Left ventricle myocardium superior (tissue), 1 donor: ENCODE measurements at places on chromosomes 3 and 15.
A peak's percentile ranks its signal among the peaks of the same experiment; 100 is the strongest.

DNA sequence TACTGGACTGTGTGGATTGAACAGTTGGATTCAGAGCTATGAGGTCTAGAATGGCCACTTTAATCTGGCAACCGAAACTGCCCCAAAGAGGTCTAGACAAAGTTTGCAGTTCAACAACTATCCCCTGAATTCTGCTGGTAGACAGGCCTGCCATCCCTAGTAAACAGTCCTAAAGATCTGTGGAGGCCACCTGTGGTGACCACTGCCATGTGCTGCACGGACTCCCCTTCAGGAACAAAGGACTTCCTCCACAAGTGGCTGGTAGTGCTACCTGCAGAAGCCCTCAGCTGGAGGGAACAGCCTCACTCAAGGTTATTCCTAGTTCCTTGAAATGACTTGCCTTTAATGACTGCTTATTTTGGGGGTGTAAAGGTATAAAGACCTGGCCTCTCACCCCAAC lies 6.1 kb downstream of the TNFAIP8L3 start:
- DNase-seq: no peak

DNA sequence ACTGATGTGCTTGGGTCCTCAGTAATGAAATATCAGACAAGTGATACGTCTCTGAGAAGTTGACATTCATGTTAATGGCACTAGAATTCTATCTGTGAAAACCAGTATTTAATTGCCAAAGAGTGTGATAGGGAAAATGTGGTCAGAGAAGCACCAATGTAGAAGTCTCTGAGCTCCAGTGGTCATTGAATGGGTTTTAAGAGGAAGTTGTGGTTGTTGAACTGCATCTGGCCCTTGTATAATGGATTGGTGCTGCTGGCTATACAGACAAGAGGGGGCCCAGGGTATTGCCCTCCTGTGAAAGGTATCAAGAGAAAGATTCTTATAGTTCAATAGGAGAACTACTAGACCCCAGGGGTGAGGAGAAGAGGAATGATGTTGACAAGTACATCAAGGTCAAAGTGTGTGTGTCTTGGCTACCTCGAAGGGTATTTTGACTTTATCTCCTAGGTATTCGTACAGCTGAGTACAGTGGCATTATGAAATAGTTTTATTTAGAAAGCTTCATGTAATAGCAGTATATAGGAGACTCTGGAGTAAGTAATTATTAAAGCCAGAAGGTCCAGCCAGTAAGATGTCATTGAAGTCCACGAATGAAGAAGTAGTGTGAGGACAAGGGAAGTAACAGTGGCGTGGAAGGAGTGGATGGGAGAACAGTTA lies 47.1 kb downstream of the CHD2 start:
- no peak for DNase-seq

- DNase-seq: no peak
Measured at GRCh38 chr15:52085299-52085698, 27.3 kb downstream of the BCL2L10 start.

GRCh38 chr15:38091078-38091645 lies 156.7 kb downstream of the TMCO5A start:
- DNase-seq: no peak

DNA sequence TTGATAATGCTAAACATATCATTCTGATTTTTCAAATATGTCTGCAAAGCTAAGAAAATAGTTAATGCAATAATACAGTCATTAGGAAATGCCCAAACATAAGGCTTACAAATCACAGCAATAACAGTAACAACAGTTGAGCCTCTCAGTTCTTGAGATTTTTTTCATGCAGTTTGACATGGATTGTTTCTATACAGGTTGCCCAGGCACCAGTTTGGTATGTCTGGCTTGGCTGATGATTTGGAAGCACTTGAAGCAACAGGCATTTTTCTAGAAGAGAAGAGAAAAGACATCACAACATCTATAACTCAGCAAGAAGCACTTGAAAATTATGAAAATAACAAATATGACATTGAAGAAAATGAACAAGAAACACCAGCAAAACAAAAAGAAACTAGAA lies 78.7 kb upstream of the COL6A5 start:
- DNase-seq: no peak

DNA sequence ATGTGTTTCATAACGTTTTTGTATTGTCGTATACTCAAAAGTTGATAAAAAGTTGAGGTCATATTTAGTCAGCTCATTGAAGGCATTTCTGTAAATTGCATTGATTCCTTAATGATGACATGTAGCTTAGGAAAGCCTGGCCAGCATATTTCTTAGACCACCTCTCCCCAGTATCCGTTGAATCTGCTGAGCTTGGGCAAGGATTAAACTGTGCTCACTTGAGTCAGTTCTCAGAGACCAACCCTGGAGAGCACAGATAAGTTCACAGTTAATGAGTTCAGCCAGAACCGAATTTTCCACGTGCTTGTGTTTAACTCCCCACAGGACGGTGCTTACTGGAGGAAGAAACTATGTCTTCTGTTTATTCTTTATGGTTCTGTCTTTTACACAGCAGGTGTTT lies 132.7 kb downstream of the SLC25A26 start:
- no peak for DNase-seq

DNA sequence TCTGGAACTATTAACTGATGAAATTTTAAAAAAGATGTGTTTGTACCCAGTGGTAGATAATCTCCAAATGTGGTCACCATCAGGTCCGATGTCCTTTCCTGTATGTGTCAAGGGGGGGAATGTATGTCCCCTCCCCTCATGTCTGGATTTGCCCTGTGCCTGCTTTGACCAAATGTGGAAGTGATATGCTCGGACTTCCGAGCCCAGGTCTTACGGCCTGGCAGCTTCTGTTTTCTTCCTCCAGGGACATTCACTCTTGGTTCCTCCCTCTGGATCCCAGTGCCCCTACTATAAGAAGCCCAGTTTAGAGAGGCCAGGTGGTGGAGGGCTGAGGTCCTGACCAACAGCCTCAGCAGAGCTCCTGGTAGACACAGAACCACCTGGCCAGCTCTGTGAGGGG lies 75.5 kb downstream of the CCR1 start:
- DNase-seq: no peak

DNA sequence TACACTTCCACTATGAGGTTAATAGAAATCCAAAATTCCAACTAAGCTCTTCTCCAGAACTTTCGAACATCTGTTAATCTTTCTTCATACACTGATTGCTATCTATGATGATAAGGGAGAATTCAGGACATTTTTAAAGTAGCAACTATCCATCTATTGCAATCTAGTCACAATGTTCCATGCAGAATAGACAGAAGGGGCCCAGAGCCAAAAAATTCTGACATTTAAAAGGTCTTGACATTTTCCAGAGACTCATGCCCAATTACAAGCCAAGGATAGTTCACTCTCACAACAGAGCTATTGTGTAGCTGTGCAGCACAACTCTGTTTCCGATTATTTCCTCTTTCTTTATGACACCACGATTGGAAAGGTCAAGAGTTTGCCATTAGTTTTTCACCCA lies 999.7 kb upstream of the ALCAM start:
- no peak for DNase-seq

DNA sequence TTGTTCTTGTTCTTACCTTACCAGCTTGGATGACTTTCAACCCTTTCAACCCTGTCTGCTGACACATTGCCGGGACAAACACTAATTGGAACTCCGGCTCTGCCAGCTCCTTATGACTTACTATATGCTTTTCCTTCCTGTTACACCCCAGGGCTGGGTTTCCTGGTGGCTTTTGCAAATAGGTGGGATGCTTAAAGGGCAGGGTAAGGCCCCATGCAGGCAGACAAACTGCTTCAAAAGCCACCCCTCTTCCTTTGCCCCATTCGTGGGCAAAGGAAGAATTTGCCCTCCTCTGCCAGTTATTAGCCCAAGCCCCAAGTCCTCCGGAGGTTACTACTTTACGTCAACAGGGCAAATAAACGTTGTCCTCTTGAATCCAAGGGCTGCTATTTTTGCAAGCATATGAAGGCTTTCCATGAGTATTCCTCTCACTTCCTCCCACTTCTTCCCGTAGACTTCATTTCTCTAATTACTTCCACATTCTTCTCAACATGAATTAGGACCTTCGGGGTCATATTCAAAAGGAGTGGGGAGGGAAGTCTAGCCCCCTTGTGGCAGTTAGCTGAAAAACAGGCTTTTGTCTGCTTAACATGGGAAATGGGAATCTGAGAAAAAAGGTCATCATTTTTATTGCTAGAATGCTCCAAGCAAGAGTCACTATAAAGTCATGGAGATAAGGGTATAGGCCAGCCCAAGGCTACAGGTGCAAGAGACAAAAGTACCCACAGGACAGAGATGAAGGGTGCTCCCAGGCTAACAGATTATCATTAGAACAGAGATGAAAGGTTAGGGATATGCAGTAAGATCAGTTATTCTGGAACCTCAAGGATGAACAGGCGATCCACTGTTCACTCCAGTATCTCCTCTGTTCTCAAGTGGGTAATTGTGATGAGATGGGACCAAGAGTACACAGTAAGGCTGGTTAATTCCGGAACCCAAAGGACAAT lies 56.3 kb upstream of the FSTL1 start:
- no peak for DNase-seq

DNA sequence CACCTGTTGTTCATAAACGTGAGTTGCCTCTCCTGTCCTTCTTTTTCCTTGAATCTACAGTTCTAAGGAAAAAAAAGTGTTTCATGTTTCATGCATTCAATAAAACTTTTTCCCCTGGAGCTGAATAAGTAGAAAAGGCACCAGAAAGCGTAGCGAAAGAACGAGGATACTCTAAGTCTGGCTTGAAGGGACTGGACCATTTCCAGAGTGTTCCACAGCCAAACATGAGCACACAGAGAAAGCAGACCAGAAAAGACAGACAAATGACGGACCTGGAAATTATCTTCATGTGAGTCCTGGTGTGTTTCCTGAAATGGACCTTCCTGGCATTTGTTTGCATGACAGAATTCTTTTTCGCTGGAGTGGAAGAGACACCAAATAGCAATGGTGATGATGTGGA lies 204.7 kb downstream of the SV2B start:
- DNase-seq: no peak

DNA sequence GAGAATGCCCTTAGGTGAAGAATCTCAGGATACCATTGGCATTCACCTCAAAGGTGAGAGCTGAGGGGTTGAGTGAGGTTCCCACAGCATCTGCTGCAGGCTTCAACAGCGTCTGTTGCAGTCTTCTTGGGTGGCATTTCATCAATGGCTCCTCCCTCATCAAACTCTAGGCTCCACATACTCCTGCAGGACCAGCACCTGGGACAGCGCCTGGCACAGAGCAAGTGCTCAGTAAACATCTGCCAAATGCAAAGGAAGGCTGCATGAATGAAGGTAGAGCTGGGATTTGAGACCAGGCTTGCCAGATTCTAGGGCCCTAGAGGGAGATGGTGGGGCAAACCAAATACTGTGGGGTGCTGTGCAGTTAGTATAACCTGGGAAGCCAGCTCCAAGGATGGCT lies 9.6 kb downstream of the TRH start:
- DNase-seq: no peak

GRCh38 chr15:43524254-43524845 lies 6.9 kb downstream of the MAP1A start:
- no peak for DNase-seq

DNA sequence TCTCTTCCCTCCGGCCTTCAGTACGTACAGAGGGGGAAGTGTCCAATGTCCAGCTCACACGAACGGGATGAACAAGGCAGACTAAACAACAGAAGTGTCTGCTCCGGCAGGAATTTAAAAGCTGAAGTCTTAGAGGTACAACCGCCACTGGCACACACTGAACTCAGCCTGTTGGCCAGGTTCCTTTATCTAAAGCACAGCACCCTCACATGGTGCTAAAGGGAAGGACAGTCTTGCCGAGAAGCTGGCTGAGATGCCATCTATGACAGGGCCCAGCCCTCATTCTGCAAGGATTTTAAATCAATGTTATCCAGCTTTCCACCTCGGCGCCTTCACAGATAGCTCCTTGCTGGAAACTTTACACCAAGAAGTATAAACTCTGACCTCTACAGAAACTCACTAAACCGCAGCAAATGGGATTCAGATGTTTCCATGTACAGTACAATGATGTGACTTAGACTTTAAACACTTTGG lies 2.8 kb downstream of the ADAMTS17 start:
- DNase-seq: peak; percentile 53

GRCh38 chr3:186880406-186880805 lies 37.9 kb downstream of the ADIPOQ start:
- DNase-seq: no peak

GRCh38 chr3:71201939-71202338 lies 381.6 kb downstream of the FOXP1 start:
- DNase-seq: peak; percentile 65

GRCh38 chr15:74381481-74381880 lies 14.0 kb upstream of the CYP11A1 start:
- no peak for DNase-seq

DNA sequence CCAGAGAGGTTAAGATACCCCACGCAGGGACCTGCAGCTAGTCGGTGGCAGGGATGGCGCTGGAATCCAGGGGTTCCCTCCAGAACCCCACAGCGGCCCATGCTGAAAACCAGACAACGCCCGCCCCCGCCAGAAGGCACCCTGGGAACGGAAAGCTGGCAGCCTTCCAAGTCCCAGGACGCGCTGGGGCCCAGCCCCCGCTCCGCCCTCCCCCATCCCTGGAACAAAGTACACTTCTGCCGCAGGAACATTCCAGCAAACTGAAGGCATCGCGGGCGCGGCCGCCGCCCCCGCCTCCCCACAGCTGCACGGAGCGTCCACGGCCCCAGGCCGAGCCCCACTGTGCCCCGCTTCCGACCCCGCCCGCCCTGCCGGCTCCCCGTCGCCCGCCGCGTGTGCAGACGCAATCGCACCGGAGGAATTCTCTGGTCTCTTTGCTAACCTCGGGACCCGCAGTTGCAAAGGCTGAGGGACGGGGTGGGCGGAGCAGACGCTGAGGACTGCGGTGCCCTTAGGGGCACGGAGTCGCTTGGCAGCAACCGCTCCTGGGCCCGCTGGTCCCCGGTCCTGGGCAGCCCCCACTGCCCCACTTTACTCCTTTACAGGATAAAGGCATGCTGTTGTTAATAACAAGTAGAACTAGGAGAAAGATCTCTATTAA lies 44.8 kb upstream of the RNU6-1 start:
- DNase-seq: peak; percentile 89

GRCh38 chr15:91625506-91625905 lies 228.0 kb upstream of the SLCO3A1 start:
- no peak for DNase-seq
